T-helper 22 cell (primary cell): ENCODE measurements at places on chromosomes 6 and 20.

- no peak for DNase-seq
These were observed 24.2 kb upstream of the PAQR8 start for GRCh38 chr6:52337633-52338290.

- no peak for DNase-seq
These were observed 3.7 kb downstream of the ACSS1 start for GRCh38 chr20:25054096-25054820.

DNA sequence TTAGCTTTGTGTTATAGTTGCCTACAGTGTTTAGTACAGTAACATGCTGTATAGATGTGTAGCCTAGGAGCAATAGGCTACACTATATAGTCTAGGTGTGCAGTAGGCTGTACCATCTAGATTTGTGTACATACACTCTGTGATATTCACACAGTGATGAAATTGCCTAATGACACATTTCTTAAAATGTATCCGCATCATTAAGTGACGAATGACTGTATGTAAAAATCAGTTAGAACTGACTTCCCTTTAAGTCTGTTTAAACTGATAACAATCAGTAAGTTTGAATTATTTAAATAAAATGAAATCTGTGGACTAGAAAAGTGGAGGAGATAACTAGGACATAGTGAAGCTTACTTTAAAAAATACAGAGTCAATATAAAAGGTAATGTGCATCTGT lies 176.1 kb downstream of the CDKAL1 start:
- DNase-seq: no peak

GRCh38 chr6:34616227-34616585 lies 60.1 kb upstream of the SPDEF start:
- no peak for DNase-seq

DNA sequence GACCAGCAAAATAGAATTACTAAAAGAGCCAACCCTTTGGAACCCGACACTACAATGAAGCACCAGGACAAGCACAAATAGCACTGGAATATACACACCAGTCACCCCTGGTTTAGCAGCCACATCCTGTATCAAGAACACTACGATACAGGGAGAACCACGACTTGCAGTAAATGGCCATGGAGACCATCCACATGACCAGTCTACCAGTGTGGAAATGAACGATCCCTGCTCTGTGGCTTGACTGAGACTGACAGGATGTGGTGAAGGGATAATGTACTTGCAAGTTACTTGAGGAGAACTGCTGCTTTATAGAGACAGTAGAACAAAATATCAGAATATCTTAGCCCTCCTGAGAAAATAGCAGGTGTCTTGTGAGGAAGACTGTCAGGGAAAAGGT lies 169.6 kb downstream of the COL9A1 start:
- no peak for DNase-seq

DNA sequence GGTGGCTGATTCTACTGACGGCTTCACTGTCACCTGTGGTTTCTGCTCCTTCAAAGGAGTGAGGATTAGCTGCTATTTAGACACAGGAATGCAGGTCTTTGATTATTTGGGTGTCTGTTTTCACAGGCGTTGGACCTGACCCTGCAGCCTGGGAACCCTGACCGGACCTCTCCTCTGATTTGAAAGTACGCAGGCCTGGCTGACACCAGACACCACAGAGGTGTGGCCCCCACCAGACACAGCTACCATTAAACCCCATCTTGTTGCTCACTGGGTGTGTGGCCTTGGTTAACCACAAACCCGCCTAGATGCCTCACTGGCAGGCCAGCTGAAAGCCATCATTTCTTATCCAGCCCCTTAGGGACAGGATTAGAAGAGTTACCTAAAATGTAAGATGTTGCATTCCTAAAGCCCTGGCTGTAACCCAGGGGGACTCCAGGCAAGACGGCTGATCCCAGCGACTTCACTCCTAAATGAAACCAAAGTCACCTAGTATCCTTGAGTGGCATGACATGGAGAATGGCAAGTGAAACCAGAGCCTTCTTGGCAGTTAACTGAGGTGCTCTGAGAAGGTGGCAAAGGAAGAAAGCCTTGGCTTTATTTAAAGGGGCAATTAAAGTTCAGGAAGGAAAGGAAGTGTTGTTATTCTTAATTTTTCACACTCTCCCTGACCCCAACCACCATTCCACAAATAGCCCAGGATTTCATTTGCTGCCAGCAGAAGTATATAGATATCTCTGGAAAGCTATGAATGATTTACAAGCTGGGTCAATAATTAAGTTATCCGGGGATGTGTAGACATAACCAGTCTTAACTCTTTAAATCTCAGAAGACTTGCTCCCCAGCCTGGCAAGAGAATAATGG lies 169.9 kb downstream of the QRSL1 start:
- DNase-seq: no peak

DNA sequence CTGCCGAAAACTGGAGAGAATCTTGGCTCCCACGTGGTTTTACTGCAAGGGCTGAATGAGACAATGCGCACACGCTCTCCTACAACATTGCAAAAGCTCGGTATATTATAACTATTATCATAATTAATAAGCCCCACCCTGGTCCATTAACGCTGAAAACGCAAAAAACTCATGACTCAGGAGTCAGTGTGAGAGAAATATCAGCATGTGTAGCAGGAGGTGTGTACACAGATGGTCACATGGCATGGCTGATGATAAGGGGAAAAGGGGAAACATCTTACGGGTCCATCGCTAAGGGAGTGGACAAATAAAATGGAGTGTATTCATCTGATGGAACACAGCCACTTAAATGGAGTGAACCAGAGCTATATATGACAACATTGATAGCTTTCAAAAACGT lies 29.2 kb downstream of the CDH22 start:
- DNase-seq: no peak

DNA sequence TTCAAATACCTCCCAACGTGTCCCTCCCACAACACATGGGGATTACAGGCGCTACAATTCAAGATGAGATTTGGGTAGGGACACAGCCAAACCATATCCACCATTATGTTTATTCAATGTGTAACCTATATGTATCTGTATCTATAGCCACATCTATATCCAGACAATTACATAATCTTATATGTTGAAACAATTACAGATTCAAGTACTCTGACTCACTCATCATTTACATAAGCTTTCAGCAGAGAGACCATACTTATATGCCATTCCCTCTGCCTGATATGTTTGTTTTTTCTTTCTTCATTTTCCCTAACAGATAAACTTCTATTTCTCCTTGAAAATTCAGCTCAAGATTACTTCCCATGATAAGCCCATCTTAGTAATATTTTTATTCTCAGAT lies 163.6 kb downstream of the LAMA2 start:
- no peak for DNase-seq

DNA sequence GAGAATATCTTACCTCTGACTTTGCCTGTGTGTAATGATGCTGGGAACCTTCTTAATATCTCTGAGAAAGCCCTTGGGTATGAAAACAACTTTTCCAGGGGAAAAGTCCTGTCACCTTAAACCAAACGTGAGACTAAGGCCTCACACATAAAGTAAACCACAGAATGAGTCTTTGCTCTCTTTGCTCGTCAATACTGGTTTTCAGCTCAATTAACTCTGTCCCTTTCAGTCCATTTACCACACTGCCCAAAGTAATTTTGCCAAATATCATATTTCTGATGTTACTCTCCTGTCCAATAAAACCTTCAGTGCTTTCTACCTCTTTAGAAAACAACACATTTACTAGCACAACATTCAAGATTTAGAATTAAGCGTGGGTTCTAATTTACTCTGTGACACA lies 100.5 kb upstream of the HMGCLL1 start:
- DNase-seq: no peak

GRCh38 chr6:341914-342831 lies 49.4 kb upstream of the IRF4 start:
- no peak for DNase-seq

DNA sequence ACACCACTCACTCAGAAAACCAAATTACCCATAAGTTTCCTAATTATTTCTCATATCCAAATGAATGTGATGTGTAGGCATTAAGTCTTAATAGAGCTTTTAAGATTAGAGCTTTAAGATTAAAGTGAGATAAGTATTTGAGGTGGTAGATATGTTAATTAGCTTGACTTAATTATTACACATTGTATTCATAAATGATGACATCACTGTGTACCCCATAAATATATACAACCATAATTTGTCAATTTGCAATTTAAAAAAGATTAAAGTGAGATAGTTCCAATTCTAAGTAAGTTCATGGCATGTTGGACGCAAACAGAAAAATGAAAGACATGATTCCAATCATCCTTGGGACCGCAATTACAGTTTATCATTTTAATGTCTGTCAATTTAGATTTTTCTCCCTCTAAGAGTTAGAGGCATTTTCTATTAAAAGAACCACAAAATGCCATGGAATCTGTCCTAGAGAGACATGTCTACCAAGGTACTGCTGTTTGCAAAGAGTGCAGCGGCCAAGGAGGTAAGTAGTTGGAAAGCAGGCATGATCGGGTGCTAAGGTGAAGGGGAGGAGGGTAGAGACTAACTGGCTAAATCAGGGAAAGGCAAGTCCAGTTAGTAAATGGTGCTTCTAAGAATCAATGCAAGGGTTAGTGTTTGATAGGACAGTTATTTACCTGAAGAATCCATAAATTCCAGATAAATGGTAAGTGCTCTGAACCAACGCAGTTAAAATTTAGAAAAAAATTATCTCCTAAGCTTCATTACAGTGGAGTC lies 65.7 kb downstream of the CHD6 start:
- DNase-seq: no peak

DNA sequence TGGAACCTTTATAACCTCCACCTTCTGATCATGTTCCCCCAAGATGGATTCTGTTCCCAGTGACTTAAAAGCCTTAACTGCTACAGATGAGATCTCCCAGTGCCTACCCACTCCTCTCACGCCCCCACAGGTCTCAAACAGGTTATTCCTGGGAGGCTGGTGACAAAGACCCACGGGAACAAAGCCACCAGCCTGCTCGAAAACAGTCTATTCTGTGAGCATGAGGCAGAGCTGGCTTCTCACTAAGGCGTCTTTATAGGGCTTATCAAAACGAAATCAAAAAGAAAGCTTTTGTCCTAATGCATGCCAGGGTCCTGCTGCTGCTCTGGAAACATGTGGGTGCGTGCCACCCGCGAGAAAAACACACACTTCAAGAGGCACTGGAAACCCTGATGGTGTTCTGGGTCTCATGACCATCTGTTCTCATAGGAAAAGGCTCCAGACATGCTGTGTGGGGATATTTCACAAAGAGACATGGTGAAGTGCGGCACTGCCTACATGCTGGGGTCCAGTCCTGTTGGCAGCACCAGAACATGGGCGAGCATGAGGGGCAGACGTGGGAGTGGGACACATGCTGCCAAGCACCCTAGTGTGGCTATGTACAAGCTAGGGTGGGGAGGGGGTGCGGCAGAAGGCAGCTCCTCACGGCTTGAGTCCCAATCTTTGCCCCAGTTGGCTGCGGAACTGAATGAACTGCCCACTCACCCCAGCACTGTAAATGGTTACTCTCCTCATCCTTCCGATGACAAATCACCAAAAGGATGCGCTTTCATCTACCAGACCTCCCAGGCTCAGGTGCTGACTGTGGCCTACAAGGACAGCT lies 2.1 kb downstream of the FKBP1A start:
- no peak for DNase-seq

GRCh38 chr6:26126394-26127235 lies 39.4 kb downstream of the HFE start:
- DNase-seq: no peak

GRCh38 chr20:19785173-19785982 lies 27.3 kb downstream of the RIN2 start:
- no peak for DNase-seq

GRCh38 chr6:122710908-122711635 lies 68.4 kb upstream of the FABP7 start:
- DNase-seq: no peak

DNA sequence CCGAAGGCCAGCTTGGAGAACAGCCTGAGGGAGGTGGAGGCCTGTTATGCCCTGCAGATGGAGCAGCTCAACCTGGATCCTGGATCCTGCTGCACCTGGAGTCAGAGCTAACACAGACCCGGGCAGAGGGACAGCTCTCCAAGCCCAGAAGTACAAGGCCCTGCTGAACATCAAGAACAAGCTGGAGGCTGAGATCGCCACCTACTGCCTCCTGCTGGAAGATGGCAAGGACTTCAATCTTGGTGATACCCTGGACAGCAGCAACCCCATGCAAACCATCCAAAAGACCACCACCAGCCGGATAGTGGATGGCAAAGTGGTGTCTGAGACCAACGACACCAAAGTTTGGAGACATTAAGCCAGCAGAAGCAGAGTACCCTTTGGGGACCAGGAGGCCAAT lies 223.5 kb upstream of the ID4 start:
- no peak for DNase-seq

- no peak for DNase-seq
These were observed 472.9 kb upstream of the ZNF337 start for GRCh38 chr20:26169506-26169905.

- no peak for DNase-seq
These were observed 54.9 kb upstream of the NT5E start for GRCh38 chr6:85394853-85395538.

DNA sequence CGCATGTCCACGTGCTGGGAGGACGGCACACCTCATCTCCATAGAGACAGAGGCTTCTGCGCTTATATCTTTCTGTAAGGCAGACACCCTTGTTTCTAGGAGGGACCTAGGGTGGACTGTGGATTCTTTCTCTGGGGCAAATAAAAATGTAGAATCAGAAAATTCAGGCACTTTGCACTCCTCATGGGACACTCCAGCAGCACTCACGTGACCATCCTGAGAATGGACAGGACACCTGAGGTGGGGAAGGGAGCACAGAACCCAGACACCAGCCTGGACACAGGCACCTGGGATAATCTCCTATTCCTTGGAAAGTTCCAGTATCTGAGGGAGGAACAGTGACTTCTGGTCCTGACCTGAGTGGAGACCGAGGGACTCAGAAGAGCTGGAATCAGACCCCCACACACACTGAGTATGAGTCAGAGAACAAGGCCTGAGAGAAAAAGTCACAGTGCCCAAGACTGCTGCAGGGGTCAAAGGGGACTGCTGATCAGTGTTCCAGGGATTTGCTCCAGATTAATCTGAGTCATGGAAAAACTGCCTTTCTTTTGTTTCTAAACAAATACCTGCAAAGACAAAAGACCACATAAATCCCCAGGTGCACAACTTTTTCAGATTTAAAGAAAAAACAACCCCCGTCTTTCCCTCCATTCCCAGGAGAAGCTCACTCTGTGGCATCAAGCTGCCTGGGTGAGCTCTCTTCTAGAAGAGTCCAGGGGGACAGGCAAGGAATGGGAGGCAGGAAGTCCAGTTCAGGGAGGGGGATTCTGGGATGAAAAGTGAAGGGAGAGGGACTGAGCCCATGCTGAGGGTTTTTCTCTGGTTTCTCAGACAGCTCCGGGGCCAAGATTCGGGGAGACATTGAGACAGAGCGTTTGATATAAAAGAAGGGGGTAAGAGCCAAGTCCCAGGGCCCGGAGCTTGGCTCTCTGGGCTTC lies 35.6 kb upstream of the MICB start:
- DNase-seq: no peak

DNA sequence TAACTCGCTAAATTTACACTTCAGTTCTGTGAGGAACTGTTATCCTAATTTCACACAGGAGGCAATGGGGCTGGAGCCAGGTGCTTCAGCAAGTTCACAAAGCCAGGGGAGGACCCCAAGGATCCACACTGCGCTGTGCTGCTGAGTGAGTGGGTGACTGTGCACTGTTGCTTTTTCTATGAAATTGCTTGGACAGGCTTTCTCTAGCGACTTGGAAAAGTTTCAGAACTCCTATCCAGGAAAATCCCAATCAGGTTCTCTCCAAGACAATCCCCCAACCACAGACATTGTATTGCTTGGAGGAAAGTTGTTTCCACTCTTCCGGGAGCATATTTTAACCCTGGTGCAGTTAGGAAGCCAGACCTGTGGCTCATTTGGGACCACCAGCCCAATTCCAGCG lies 175.9 kb upstream of the CST7 start:
- DNase-seq: no peak

GRCh38 chr6:19463925-19464324 lies 373.2 kb upstream of the ID4 start:
- no peak for DNase-seq
